ENCODE measurements at places on chromosomes 1 and 21.
A peak's percentile ranks its signal among the peaks of the same experiment; 100 is the strongest.

DNA sequence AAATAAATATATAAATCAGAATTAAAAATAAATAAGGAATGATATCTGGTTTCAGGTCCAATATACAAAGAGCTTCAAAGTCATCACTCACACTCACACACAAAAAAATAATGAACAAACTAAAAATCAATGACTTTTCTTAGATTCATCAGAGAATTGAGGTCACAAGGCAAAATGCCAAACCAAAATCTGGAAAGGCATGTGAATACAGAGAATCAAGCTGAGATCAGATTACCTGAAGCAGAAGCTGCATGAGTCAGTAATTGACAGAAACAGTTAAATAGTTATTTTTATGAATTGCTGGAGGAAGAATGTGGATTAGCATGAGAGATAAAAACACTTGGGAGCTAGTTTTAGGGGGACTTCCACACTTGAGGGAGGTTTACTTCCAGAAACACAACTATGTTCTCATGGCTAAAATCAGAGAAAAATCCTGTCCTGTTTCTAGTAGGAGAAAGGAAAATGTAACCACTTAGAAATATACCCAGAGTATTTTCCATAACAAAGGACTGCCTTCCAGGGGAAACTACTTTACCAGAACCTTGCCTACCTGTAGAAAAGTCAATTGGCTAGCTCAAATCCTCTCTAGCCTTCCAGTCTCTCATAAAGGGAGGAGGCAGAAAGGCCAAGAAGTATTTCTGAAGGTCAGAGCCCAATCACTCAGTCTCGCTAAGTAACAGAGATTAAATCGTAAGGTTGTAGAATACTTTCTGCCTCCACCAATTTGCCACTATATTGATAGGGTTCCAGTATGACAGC, 536.6 kb upstream of the NR5A2 start:
- no peak for DNase-seq

DNA sequence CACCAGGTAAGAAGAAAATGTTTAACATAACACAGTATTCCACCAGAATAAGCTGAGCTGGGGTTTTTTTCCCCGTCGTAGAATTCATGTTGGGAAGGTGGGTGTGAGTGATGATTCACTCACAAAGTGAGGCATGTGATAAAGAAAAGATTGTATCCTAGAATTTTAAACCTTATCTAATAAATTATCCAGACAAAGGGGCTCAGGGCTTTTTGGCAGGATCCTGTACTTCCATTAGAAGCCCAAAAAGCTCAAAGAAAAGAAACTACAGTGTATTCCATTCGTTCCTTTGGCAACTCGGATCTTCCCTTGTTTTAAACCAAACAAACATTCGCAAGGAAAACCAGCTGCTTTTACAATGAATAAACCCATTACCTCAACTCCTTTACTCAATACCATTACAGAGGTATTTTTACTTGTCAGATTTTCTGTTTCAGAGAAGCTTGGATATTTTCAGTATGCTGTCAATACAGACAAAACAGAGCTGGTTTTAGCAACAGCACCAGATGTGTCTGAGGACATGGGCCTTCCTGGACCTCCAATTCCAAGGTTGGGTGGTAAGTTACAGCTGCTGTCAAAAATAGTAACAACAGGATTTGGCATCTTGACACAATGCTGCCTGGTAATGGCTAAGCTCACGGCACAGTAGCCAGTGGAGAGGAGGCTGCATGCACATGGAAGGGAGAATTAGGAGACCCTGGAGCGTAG, 159.9 kb upstream of the RUNX1 start:
- DNase-seq = no peak

- no peak for DNase-seq
Observed at GRCh38 chr1:67856921-67857320, 23.7 kb upstream of the GNG12 start.

- no peak for DNase-seq
Observed at GRCh38 chr1:89060091-89060490, 4.9 kb downstream of the GBP1 start.

DNA sequence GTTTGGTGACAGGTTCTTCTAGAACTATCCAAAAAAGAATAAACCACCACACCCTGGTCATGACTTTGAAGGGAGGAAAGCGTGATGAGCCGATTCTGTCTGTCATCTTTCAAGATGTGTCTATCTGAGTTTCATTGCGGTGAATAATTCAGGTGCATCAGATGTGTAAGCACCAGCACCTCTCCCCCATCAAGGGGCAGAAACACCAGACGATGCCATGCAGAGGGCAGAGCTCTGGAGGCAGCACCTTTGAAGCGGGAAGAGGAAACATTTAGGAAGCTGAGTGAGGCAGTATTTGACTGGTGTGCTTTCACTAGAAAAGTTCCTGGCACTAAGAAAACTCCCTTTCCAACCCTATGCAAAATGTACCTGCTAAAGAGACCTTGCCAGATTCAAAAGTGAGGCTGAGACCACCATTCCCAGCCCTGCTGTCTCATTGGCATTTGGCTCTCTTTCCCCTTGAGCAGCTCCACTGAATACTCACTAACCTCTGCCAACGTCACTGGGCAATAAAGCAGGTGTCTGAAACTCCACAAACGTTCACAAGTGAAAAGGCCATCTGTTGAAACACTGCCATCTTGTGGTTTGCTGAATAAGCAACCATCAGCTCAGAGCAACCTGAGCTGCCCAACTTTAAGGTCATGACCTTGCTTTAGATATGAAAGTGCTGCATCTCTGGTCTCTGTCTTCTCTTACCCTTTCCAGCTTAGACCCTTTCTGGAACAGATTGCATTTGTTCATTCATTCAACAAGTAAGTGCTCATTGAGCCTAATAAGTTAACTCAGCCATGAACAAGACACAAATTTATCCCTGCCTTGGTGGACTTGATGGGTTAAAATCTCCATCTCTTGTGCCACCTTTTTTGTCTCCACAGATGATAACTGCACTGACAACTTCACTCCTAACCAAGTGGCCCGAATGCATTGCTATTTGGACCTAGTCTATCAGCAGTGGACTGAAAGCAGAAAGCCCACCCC, 228.6 kb downstream of the PAPPA2 start:
- no peak for DNase-seq

DNA sequence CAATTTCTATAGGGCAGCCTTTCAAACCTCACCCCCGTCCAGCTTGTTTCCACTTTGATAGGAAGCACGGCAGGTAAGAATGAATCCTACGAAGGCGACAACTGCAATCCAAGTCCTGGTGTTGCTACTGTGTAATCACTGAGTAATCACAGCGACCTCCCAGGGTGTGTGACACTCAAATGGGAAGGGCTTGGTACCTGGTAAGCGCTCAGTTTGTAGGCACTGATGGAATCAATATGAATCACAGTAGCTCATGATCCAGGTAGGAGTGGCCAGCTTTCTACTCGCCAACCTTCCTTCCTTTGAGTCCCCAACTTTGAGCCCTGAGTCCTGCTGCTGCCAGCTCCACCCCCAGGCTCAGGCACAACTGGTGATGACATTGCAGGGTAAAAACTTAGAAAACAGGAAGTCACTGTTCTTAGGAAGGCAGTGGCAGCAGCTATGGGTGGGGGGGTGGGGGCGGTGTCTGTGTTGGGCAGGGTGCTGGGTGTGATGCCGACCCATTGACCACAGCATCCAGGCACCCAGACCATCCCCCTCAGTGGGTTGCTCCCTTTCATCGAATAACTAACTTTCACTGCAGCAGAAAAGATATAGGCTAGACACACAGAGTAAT, 70.7 kb downstream of the CD247 start:
- peak; percentile 45 for DNase-seq

- DNase-seq = no peak
Observed at GRCh38 chr1:229221106-229222019, 49.5 kb upstream of the RAB4A start.

DNA sequence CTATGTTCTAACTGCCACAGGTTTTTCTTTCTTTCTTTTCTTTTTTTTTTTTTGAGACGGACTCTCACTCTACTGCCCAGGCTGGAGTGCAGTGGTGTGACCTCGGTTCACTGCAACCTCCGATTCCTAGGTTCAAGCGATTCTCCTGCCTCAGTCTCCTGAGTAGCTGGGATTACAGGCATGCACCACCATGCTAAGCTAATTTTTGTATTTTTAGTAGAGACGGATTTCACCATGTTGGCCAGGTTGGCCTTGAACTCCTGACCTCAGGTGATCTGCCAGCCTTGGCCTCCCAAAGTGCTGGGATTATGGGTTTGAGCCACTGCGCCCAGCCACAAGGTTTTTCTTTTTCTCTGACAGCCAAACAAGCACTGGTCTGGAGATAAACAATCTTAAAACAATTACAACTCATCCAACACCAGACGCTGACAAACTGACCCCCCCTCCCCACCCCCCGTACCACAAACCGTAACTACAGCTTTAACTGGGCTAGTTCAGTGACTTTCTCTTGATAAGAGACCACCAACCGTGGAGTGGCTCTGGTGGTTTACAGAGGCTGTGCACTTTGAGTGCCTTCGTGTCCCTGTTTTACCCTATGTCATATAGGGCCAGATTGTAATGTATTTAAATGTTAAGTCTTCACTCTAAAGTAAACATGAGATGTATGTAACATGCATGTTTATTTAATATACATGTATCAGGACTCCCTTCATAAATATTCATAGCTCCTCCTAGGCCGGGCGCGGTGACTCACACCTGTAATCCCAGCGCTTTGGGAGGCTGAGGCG, 19.5 kb upstream of the PUM1 start:
- DNase-seq = no peak

DNA sequence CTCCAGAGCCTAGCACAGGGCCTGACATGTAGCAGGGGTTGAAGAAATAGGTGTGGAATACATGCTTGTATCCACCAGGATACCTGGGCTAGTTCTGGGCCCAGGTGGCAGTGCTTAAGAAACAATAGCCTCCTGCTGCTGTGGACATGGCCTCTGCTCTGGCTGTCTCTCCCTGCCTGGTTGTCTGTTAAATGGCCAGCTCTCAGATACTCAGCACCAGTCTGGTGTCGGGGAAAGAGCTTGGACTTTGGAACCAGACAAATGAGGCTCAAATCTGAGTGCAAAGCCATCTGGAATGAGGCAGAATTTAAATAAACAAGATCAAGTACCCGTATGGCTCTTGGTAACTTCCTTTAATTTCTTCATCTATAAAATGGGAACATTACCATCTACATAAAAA, 31.5 kb downstream of the SESN2 start:
- DNase-seq = no peak

DNA sequence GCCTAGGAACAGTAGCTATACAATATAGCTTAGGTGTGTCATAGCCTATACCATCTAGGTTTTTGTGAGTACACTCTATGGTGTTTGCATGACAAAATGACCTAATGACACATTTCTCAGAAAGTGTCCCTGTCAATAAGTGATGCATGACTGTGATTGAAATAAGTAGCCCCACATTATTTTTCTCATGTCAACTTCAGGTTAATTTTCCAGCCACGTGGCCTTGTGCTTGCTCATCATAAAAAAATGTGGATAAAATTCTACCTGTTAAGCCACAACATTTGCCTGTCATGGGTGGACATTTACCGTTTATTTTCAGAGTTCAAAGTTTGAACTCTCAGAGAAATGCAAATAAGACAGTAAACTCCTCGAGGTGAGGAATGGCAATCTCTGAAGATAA, 5.5 kb downstream of the DISC1 start:
- DNase-seq = no peak

- peak; percentile 91 for DNase-seq
Observed at GRCh38 chr1:203326830-203327683, 21.7 kb downstream of the BTG2 start.

DNA sequence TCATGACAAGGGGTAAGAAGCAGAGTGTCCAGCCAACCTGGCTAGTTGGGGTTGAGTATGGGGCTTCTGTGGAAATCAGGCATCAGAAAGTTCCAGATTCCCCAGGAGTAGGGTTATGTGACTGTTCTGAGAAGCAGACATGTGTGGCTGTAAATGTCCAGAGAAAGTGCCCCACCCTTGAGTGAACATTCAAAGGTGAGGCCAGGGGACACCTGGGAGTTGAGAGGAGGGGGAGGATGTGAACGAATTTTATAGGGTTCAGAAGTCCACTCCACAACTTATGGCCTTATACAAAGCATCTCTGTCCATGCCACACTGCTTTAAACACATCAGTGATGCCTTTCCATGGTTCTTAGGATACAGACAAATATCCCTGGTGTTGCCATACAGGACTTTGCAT, 133.3 kb downstream of the IGSF21 start:
- no peak for DNase-seq

GRCh38 chr1:91725989-91726721, 159.8 kb downstream of the TGFBR3 start:
- DNase-seq = no peak

DNA sequence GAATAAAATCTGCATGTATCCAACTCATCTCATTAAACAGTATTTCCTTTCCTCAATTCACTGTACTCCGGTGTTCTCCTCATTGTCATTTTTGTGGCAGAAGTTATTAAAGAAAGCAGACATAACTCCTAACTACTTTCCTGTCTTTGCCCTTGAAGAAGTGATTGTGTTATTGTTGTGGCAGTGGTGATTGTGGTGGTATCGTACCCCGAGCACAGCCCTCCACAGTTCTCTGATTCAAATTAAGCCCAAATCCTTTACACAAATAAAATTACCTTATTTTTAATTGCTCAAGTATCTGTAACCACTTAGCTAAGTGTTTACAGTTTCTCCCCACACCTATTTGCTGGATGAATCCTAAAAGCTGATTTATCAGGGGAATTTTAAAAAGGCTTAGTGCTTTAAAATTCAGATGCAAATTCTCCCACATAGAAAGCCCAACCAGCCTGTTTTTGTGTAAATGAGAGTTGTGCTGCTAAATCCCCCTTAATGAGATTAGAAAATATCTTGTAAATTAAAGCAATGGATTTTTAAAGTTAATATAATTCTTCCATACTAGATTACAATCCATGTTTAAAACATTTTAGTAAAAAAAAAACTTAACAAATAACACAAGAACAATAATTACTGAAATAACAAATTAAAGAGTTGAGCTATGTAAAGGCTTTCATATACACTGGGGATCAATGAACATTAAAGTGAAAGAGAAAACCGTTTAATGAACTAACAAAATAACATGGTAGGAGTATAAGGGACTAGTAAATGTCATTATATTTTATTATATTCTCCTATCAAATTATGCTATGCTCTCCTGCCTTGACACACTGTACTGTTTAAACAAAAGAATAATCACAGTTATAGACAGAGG, 259.0 kb downstream of the NEGR1 start:
- DNase-seq = no peak

GRCh38 chr1:206575894-206576737, 36.1 kb downstream of the EIF2D start:
- DNase-seq = no peak

DNA sequence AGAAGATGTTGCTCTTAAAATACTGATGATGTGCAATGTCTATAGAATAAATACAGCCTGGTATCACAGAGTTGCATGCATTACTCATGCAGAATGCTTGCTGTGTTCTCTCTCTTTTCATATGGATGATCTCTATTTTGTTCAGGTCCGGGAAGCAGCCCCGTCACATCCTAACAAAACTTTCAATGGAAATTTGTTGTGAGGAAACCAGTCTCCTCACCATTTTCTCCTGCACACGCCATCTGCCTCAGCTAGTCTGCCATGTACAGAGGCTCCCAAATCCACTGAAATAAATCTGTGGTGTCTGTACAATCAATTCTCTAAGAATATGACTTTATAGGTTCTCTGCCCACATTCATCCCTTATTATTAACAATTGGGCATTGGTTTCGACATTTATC, 42.4 kb downstream of the DAB1 start:
- no peak for DNase-seq

GRCh38 chr1:12460911-12461621, 156.9 kb downstream of the DHRS3 start:
- DNase-seq = no peak
